ENCODE measurements at places on chromosomes 13 and 19. TPM values are rescaled to one million over a fixed set of nuclear protein-coding genes. Genes with fewer than 3 reads are reported as not detected.

- peak; percentile 73 for DNase-seq
Observed at GRCh38 chr19:55353803-55354697, 469 bp downstream of the COX6B2 start.

- DNase-seq: no peak
Observed at GRCh38 chr13:78659450-78659730, 435 bp upstream of the OBI1 start.

Gene TNNT1
- 23.9 TPM for total RNA-seq

DNA sequence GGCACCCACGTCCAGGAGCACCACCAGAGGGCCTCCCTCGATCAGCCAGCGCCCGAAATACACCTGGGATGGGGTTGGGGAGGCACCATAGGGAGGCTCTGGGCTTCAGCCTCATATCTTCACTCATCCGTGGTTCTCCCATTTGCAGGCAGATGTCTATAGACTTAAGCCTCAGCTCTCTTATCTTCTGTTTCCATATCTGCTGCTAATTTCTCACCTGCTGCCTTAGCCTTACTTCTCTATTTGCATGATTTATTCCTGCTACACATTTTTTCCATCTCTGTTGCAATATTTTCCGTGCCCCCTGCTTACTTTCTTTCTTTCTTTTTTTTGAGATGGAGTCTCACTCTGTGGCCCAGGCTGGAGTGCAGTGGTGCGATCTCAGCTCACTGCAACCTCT lies 5.8 kb downstream of the GYS1 start:
- no peak for DNase-seq

Gene VSTM1
- total RNA-seq: not detected

Gene CYP2F1
- not detected for total RNA-seq

DNA sequence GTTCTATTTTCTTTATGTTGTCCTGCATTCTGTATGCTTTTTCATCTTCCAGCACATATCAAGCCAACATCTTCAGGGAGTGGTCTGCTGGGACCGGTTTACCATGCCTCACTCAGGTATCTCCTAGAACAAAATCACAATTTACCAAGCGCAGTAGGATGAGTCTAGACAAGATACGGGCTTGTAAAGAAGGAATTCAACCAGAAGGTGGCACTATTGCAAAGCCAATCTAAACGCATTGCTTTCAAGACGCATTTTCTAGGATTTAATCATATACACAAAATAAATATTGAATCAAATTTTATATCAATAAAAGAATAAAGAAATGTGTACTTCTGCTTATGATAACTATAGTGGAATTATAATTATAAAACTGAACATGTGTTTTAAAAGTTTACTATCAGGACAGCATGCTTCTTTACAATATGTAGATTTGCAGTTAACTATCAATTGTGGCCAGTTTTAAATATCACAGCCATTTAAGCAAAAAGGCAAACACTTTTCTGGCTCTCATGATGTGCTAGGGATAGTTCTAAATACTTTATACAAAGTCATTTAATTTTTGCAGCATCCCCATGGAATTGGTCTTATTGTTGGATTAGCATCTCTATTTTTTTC lies 16.1 kb upstream of the TPP2 start:
- DNase-seq: peak; percentile 32

Gene ZNF559
- total RNA-seq: 15.4 TPM

DNA sequence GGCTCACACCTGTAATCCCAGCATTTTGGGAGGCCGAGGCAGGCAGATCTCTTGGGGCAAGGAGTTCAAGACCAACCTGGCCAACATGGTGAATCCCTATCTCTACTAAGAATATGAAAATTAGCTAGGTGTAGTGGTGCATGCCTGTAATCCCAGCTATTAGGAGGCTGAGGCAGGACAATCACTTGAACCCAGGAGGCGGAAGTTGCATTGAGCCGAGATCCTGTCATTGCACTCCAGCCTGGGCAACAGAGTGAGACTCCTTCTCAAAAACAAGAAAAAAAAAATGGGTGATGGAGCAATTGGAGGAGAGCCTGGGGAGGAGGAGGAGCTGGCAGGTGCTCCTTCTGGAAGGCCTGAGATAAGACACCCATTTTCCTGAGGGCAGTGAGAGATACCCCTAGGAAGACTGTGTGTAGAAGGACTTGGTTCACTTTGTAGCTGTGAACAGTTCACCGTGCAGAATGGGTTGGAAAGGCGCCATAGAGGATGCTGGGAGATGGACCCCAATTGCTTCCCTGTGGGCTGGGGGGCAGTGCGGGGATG lies 8.7 kb upstream of the CARM1 start:
- DNase-seq: no peak

Gene GPR12
- not detected for total RNA-seq

Gene COL4A1
- 261 TPM for total RNA-seq

DNA sequence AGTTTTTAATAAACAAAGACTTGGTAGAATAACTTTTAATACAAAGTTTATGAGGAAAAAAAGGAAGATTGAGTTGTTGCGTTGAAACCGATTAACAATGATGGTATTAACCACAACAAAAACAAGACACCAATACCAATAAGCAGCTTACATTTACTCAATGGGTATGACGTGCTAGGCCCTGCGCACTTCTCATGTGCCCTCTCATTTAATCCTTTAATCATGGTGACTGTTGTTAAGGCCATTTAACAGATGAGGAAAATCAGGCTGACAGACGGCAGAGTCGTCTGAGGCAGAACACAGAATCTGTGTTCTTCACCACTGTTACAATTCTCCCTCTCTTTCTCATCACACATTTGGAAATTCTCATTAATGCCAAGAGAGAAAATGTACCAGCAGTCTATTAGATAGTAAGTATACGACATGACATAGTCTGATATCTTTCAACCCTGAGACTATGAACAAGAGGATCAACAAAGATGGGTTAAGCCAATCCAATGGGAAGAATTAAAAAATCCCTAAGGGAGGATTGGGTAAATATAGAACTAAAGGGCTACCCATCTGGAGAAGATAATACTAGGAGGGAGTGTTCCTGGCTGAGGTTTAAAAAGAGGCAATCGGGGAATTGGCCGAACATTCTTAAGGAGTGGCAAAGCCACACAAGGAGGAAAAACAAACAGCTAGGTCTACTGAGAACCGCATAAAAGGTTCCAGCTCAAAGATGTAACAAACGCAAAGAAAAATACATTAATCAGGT lies 54.0 kb downstream of the DOCK9 start:
- no peak for DNase-seq

GRCh38 chr19:36489920-36490415 lies 607 bp upstream of the ZNF566 start:
- DNase-seq: peak; percentile 94
